ENCODE measurements at places on chromosomes 5 and 9.

GRCh38 chr5:82107267-82107666 lies 135.4 kb downstream of the ATG10 start:
- no peak for DNase-seq

- no peak for DNase-seq
These were observed 5.8 kb upstream of the RAB14 start for GRCh38 chr9:121207371-121207940.

GRCh38 chr5:139378101-139378825 lies 4.8 kb downstream of the SLC23A1 start:
- no peak for DNase-seq

- DNase-seq: no peak
These were observed 79.5 kb upstream of the FAM169A start for GRCh38 chr5:74945561-74946165.

GRCh38 chr9:34254141-34254913 lies 74.7 kb downstream of the KIF24 start:
- no peak for DNase-seq

DNA sequence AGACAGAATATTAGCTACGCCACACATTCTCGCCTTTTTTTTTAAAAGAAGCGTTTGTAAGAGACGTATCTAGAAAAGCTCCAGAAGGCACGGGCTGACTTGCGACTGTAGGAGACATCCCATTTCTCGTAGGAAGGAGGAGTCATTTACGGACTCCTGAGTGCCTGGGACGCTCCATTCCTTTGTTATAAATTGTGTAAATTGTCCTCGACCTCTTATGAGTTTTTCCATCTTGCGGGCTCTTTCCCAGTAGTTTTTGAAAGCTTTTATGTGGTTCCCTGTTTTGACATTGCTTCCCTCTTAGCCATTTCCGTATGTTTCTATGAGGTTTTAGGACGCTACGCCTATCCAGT lies 1.0 kb downstream of the RABL6 start:
- DNase-seq: no peak

DNA sequence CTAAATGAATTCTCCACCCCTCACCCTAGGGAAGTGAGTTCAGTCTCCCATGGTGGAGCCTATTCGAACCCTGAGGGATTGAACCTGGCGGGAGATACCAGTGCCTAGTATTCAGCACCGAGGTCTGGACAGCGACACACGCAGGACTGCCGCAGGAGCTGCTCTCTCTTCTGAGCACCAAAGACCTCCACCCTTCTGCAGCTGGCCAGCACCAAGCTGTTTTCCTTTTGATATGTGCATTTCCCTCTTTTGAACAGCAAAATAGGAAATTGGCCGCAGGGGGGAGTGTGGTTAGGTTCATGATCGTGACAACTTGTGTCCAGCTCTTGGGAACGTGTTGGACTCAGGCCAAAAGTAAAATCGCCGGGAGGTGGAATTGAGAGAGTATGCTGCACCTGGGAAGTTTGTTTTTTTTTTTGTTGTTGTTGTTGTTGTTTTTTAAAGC lies 1.2 kb upstream of the PCSK1 start:
- DNase-seq: peak; percentile 1

GRCh38 chr5:179749857-179750508 lies 17.4 kb downstream of the MAML1 start:
- DNase-seq: no peak

GRCh38 chr9:79222483-79222882 lies 349.3 kb upstream of the TLE4 start:
- DNase-seq: no peak

- no peak for DNase-seq
These were observed 99.1 kb downstream of the DPYSL3 start for GRCh38 chr5:147410496-147411358.

DNA sequence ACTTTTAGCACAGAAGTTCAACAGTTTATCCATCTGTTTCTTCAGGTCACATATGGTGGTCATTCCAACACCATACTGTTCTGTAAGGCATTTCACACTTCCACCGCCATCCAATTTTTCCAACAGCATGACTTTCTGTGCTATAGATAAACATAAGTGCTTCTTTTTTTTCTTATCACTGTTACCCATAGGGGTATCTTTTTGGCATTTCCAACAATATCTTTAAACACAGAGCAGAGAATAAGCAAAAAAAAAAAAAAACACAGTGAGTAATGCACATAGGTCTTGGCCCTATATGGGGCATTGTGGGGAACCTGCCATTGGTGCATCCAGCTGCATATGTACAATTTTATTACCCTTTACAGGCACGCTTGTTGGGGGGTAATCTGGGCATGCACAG lies 12.2 kb upstream of the ZNF367 start:
- DNase-seq: no peak

DNA sequence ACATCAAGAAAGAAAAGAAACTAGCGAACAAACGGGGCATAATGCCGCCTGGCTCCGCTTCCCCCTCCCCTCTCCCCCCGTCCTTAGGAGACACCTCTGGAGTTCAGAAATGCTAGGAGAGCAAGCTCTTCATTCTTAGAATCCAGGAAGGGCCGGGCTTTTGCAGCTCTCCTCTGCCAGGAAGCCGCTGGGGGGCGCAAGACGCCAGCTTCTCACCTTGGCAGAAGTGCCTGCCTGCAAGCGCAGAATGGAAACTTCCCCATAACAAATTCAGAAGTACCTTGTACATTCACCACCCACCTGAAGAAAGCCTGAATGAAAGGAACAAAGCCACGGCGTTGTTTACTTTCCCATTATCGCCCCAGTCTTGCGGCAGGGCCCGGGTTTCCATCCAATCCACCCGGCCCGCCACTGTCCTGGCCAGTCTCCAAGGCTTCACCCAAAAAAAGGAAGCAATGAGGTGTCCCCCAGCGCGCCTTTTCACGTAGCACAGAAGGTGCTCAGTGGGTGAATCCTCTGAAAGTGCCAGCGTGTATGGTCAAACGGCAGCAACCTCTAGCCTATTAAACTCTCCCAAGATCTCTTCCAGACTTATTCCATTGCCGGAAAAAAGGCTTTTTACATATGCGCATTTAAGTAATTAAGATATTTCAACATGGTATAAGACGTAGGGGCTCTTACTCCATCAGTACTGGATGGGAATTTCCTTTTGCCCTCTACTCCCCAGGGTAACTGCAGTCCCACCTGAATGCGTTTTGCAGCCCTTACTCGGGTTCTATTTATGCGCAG lies 1.6 kb upstream of the GADD45G start:
- DNase-seq: peak; percentile 74

- DNase-seq: no peak
These were observed 33.4 kb upstream of the NCS1 start for GRCh38 chr9:130138791-130139190.

DNA sequence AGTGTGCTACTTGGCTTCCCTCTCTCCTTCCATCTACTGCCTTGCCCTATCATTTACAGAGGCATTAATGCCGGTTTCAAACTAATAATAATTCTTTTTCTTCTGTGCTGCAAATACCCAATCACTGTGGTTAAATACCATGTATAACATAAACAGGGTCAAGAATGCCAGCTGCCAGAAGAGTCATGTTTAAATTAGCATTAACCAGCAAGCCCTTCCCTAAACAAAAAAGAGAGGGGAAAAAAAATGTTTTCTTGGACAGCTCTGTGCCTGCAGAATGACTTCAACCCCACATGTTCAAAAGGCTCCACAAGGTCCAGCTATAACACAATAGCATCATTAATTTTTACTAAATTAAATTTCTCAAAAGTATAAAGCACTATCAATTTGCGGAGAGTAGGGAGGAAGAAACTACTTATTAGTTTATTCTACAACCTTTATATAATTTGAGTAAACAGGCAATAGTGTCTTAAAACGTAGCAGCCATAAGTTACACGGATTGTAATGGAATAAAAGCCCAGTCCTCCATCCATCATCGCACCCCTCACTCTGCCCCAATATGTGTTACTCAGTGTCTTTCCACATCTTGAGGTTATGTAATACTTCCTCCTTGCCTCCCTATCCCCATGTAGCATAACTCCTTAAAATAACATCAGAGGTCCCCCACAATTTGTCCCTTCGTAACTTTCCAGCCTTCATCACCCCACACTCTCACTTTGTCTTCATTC lies 3.9 kb downstream of the LPAR1 start:
- DNase-seq: no peak

- no peak for DNase-seq
These were observed 37.0 kb upstream of the IL7R start for GRCh38 chr5:35819668-35820067.

DNA sequence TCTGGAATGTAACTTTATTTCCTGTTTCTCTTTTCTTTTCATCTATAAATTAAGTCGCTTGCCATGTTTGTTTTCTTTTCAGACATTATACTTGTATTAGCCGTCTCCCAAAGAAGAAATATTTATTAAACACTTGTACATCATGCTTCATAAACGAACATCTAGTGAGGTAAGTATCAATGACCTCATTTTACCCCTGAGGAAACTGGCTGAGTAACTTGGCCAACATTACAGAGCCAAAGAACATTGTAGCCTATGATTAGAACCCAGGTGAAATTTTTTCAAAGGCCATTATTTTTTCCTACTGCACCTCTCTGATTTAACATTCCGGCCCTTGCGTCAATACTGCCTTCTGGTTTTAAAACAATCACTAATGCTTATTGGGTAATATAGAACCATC lies 4.2 kb downstream of the FREM1 start:
- DNase-seq: no peak

DNA sequence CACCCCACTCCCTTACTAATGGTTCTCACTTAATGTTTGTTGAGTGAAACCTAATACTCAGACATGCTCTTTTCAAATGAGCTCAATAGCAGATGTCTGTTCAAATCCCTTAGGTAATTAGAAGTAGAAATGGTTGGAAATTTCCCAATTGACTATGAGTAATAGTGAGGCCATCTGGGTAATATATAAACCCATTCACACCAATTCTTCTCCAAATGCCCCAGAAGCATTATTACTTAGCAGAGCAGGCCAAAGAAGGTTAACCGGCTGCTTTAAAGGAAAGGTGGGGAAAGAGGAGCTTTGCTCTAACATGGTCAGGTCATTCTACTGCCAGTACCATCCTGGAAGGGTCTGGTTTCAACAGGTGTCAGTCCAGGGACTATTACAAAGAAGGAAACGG lies 119.5 kb upstream of the MTAP start:
- no peak for DNase-seq

DNA sequence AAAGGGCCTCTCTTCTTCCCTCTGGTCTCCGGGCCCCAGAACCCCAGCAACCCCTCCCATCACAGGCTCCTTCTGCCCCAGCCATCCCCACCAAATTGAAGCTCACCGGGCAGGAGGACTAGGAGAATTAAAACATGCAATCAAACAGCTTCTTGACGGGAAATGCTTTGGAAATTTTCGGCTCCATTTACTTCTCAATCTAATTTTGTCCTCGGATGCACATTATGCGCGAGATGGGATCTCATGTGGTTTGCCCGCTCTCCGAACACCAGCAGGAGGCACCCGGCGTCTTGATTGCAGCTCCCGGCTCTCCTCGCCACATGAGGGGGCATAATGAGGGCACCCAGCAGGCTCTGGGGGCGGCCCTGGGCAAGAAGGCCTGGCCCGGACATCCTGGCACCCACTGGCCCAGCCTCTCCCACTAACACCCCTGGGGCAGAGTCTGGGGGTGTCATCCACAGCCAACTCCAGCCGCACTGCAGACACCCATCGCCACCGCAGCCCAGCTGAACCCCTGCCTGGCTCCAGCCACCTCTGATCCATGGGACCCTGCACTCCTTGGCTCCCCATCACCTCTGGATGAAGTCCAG lies 135.5 kb downstream of the PAX5 start:
- DNase-seq: no peak

GRCh38 chr5:149611326-149611725 lies 30.0 kb downstream of the ARHGEF37 start:
- no peak for DNase-seq
